Adrenal gland (tissue), 19 donors: ENCODE measurements at places on chromosomes 13 and 19. TPM values are rescaled to one million over a fixed set of nuclear protein-coding genes. Genes with fewer than 3 reads are reported as not detected.

Gene TMPRSS9
- 0.69 TPM for total RNA-seq

Gene TMC4
- total RNA-seq = 0.55 TPM

Gene GIPC3
- total RNA-seq = 3.0 TPM

Gene LRRC8E
- total RNA-seq = 9.2 TPM

Gene IL17D
- total RNA-seq = 3.8 TPM

Gene PNMA8B
- 27.9 TPM for total RNA-seq

Gene ZSWIM4
- 10.9 TPM for total RNA-seq

Gene MED26
- total RNA-seq = 12.1 TPM

Gene MYO1F
- total RNA-seq = 18.7 TPM

Gene ZNF773
- total RNA-seq = 11.9 TPM

Gene NLRP7
- total RNA-seq = not detected

Gene CHST8
- total RNA-seq = 1.2 TPM

Gene ATP4A
- 2.2 TPM for total RNA-seq

Gene ZNF534
- total RNA-seq = not detected

Gene SERTAD1
- total RNA-seq = 20.8 TPM

Gene SLC8A2
- total RNA-seq = 0.36 TPM

Gene PCSK4
- 5.2 TPM for total RNA-seq

Gene TEX101
- not detected for total RNA-seq

Gene ACTMAP
- total RNA-seq = 12.0 TPM

Gene TDRD12
- 1.2 TPM for total RNA-seq

Gene BRME1
- total RNA-seq = 1.6 TPM

Gene COX7A1
- 20.4 TPM for total RNA-seq

Gene NTF4
- not detected for total RNA-seq

Gene WDR62
- not detected for total RNA-seq

Gene KLK4
- 2.2 TPM for total RNA-seq

Gene GFY
- total RNA-seq = not detected

Gene TMEM59L
- total RNA-seq = 6.5 TPM

Gene JSRP1
- total RNA-seq = not detected

Gene ZNF426
- total RNA-seq = 10.6 TPM

Gene TMEM38A
- 6.3 TPM for total RNA-seq

Gene SELENOV
- total RNA-seq = not detected

Gene FFAR1
- not detected for total RNA-seq

Gene PPFIA3
- 15.1 TPM for total RNA-seq

Gene GZMM
- not detected for total RNA-seq

Gene S1PR4
- 2.5 TPM for total RNA-seq

Gene NXNL1
- total RNA-seq = not detected

Gene ZNF835
- 2.5 TPM for total RNA-seq

Gene KLK12
- not detected for total RNA-seq

Gene MUC16
- not detected for total RNA-seq

Gene CDC34
- 67.9 TPM for total RNA-seq

Gene IRS2
- 51.0 TPM for total RNA-seq

Gene NLRP9
- total RNA-seq = not detected

Gene IZUMO2
- total RNA-seq = not detected

Gene KLK11
- total RNA-seq = not detected

Gene ERVK3-1
- total RNA-seq = 49.8 TPM

Gene ETV2
- total RNA-seq = 1.4 TPM

Gene PLEKHF1
- total RNA-seq = 3.3 TPM

Gene CLC
- total RNA-seq = not detected

Gene ALOX5AP
- 122 TPM for total RNA-seq

Gene NAPSA
- total RNA-seq = 0.39 TPM

Gene ZNF763
- 4.5 TPM for total RNA-seq

Gene PSG11
- total RNA-seq = not detected

Gene CACNA1A
- 4.6 TPM for total RNA-seq

Gene SMIM44
- not detected for total RNA-seq

Gene SIGLEC7
- total RNA-seq = 13.1 TPM
